ENCODE measurements at places on chromosomes 1 and 21.
A peak's percentile ranks its signal among the peaks of the same experiment; 100 is the strongest.

DNA sequence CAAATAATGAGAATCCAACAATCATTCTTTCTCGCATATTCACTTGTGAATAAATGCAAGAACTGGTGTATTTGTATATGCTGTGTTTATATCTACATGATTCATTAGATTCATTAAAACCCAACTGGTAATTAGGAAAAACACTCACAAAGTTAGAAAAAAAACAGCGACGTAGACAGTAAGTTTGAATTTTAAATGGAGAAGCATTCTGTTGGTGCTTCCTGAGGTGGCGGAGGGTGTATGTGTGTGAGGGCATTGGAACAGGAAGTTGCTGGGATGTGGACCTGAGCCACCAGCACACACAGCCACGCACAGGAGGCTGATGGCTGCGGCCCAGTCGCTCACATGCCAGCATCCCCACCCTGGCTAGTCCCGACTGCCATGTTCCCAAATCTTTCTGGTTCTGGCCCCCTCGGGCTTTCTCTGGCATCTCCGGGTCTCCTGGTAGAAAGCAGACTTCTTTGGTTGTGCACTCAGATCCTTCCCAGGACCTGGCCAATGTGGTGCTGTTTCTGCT lies 121.6 kb upstream of the IRF2BP2 start:
- DNase-seq: no peak

DNA sequence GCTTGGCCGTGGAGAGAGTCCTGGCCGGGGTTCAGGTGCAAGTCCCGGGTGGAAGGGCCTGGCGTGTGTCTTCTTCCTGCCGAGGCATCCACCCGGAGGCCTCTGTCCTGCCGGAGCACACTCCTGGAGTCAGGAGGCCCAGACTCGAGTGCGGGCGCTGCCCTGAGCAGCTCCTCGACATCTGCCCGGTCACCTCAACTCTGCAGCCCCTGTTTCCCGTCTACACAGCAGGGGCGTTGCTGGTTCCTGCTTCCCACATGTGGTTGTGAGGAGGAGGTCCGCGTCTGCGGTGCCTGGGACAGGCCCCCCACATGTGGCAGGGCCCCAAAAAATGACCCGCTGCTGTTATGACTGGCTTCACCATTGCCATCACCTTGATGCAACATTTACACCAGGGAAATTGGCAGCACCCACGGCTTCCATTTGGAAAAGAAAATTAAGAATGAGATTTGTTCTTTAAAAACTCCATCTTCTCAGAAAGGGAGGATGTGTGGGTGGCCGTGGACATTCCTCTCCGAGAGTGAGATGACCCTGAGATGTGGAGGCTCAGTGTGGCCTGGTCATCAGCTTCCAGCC lies 169.8 kb downstream of the PRDM16 start:
- no peak for DNase-seq

DNA sequence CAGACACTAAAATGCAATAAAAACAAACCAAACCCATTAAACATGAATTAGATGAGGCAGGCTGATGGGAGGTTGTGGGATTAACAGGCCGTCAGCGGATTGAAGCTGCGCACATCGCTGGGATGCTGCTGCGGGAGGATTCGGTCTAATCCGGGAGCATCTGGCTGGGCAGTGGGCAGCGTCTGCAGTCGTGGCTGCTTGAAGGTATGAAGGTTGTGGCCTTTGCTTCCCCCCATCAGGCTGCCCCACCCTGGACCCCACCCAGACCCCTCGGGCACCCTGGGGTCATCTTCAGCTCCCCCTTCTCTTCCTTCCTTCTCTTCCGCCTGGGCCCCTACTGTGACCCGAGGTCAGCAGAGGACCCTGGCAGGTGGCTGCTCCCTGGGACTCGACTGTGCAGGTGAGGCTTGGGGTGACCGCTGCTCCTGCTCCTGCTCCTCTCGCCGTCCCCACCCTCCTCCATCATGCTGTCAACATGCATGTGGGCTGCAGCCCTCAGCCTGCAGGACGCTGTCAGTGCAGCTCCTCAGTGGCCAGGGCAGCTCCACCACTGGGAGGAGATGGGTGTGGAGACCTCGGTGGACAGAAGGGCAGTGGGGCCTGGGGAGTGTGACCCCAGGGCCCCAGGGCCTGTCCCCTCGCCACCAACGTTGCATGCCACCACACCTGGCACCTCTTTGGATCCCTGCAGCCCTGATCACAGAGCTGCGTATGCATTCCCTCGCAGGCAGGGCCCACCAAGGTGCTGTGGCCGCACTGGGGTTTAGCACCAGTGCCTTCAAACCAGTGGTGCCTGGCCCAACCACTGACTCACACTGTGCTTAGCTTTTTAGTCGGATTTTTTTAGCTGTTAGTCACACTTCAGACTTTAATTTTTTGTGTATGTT lies 112.2 kb upstream of the COL6A1 start:
- no peak for DNase-seq

GRCh38 chr1:246110343-246111219 lies 396.5 kb downstream of the SMYD3 start:
- DNase-seq: no peak

DNA sequence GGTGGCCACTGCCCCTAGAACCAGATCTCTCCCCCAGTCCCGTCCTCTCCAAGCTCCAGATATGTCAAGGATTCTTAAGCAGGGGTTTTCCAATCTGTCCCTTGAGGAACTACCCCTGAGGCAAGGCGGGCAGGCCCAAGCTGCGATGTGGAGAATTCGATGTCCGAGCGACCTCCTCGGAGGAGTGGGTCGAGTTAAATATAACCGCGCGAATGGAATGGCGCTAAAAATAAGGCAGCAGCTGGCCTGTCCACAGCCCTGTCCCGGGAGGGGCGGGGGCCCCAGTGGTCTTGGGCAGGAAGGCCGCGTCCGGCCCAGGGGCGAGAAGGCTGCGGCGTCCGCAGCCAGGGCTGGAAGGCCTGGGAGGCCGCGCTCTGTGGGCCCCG lies 5.8 kb upstream of the FOXD3 start:
- no peak for DNase-seq

- DNase-seq: peak; percentile 3
Measured at GRCh38 chr1:174800216-174800851, 199.4 kb upstream of the CACYBP start.

- DNase-seq: no peak
Measured at GRCh38 chr1:94772230-94772641, 47.9 kb upstream of the SLC44A3 start.

DNA sequence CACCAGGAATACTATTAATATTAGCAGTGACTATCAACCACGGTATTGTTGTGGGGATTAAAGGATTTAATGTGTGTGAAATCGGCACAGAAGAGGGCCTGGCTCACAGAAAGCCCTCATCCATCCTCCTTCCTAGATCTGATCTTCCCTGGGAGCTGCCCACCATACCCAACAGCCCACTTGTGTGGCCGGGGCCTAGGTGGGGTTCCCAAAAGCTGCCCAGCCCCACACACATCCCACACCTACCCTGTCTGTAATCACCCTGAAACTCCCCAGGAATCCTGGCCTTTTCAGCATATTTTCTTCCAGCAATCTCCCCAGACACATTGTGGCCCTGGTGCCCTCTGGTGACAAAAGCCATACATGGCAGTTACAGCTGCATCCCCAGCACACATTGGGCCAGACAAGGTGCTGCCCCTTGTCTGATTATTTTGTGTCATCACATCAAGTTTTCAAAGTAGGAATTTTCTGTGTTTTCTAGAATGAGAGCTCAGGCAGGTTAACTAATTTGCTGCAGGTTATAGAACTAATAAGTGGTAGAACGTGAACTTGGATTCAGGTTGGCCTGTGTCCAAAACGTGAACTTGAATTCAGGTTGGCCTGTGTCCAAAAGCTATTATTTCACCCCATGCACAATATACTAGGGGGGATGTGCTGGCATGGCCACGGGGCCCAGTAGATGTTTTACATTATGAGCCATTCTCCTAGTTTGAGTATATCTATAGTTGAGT lies 5.3 kb upstream of the SLC6A9 start:
- DNase-seq: peak; percentile 73

DNA sequence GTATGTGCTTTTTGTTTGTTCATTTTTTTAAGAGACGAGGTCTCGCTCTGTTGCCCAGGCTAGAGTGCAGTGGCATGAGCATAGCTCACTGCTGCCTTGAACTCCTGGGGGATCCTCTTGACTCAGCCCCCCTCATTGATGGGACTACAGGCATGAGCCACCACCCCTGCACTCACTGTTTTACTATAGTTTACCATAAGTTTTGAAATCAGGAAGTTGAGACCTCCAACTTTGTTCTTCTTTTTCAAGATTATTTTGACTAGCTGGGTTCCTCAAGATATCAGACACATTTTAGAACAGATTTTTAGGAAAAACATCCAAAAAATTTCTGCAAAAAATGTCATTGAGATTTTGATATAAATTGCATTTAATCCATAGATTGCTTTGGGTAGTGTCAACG lies 120.4 kb upstream of the FGGY start:
- no peak for DNase-seq

- no peak for DNase-seq
Measured at GRCh38 chr1:221228594-221228993, 349.4 kb downstream of the HLX start.

- DNase-seq: no peak
Measured at GRCh38 chr1:3553940-3554223, 57.4 kb downstream of the MEGF6 start.

All from activated CD4-positive, alpha-beta T cell treated with anti-CD3 and anti-CD28 coated beads for 4 hours (primary cell).